ENCODE measurements at places on chromosomes 2 and 18. TPM values are rescaled to one million over a fixed set of nuclear protein-coding genes. Genes with fewer than 3 reads are reported as not detected.

Gene AQP4
- total RNA-seq = 0.22 TPM

DNA sequence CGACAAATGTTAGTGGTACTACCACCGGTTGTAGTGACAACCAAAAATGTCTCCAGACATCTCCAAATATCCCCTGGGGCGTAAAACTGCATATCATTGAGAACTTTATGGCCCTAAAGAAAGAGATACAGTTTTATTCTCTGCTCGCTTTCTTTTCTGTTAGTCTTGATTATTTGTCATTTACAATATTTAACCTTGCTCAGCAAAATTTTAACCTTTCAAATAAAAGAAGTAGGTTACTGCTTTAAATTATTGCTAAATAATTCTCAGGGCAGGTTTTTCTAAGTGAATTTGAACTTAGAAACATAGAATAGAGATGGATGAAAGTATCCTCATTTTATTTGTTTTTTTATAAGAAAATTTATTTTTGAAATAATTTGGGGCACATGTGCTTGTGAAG lies 67.9 kb downstream of the BMPR2 start:
- H3K27ac ChIP-seq = no peak overlapping the region
- no peaks in the 10 kb centered on the region for H3K27me3 ChIP-seq
- no peak for DNase-seq
- H3K4me1 ChIP-seq = no peaks in the 10 kb centered on the region

DNA sequence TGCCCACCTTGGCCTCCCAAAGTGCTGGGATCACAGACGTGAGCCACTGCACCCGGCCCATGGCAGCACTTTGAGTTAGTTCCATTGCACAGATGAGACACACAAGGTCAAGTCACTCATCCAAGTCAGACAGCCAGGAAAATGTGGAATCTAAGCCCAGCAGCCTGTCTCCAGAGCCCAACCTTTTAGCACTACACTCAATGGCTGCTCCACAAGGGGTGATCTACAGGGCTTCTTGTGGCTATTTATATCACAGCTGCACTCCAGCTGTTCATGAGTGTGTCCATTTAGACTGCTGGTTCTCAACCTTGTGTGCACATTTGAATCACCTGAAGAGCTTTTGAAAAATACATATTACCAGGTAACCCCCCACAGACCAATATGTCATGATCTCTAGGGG lies 72.9 kb upstream of the RPL31 start:
- H3K27ac ChIP-seq = no peak overlapping the region
- no peaks in the 10 kb centered on the region for H3K27me3 ChIP-seq

- peaks cover 5% of the 10 kb centered on the region for H3K27me3 ChIP-seq
- no peak overlapping the region for H3K4me3 ChIP-seq
- no peaks in the 10 kb centered on the region for H3K4me1 ChIP-seq
- no peaks in the 10 kb centered on the region for H3K36me3 ChIP-seq
- no peak for DNase-seq
These were observed 64.5 kb downstream of the TTC32 start for GRCh38 chr2:19837235-19837766.
